AG09319 (cell line): ENCODE measurements at places on chromosomes 7 and 10.

DNA sequence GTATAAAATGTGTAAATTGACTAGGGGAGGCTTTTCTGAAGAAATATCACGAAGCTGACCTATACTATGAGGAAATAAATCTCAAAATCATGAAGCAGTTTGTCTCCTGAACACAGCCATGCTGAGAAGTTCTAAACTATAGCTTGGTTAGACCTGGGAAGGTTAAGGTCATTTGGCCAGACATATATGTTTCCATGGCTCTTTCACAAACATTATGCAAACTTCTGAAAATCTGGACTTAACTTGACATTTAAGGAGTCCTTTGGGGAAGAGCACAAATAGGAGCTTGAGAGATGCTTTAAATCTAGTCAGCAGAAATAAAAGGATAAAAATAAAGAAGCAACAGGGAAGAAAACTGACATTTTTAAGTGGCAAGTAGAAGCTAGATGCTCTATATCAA, 115.9 kb upstream of the MEOX2 start:
- DNase-seq, result no peak

GRCh38 chr10:109027534-109028185, 895.7 kb downstream of the XPNPEP1 start:
- no peak for DNase-seq

DNA sequence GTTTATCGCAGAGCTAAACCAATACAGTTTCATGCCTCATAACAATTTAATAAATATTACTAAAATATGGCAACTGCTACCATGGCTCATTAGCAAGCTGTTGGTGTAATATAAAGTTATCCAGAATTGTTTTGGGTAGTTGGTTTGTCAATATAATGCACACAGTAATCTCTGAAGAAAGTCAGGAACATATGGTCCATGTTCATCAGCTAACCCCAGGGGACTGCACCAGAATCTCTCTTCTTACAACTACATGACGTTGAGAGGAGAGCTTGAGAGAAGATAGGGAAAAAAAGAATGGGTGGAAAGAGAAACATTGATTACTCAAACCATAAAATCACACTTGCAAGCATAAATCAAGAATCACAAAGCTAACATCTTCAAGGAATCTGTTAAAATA, 333.7 kb downstream of the NRG3 start:
- DNase-seq, result no peak

GRCh38 chr10:129605266-129605985, 138.4 kb downstream of the MGMT start:
- DNase-seq, result no peak
